Thymus (tissue), 14 donors: ENCODE measurements at places on chromosomes 16 and 17.

DNA sequence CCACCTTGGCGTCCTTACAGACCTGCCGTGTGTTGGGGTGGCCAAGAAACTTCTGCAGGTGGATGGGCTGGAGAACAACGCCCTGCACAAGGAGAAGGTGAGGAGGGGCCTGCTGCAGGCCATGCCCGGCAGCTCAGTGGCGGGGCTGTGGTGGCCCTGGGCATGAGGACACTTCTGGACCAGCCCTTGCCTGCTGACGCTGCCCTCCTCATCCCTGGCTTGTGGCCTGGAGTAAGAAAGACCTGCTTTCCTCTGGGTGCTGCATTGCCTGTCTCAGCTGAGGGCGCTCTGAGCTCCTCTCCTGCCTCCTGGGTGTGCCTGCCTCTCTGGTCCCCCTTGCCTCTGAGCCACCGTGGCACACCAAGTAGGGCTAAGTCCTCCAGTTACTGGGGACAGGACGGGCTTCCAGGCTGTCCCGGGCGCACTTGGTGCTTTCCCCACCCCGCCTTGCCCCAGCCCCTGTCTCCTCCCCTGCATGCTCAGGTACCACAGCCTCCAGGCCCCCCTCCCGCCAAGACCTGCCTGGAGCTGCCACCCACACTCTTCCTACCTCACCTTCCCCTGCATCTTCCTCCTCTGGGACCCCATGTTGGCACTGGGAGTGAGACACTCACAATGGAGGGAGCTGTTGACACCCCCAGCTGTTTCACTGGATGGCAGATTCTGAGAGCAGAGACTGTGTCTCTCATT is 8.7 kb downstream of the ENDOV start:
- no peak for DNase-seq

GRCh38 chr16:81513204-81514040 is 68.8 kb downstream of the CMIP start:
- no peak for DNase-seq

DNA sequence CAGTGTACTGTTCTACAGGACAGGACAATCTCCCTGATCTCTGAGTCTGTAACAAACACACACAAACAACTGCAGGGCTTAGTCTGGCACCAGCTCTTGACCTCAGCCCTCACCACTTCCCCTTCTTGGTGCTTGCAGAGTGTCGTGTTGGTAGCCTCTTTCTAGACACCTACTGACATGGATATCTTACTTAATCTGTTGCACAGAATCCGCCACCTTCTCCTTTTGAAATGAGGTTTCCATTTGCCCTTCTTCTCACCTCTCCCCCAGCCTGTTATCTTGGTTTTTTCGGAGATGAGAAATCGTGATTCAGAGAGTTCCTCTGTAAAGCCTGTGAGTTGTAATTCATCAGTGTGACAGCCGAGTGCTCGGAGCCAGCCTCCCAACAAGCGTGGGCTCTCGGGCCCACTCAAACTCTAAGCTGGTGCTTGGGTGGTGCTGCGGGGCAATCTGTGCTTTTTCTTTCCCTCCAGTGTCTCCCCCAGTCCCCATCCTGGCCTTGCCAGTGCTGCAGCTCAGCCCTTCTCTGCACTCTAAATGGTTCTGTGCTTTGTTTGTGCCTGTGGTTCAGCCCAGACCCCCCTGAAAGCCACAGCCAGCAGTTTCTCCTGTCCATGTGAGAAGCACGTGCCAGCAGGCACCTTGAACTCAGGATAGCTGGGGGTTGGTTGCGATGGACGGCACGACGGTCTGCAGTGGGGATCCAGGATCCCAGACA is 28.1 kb downstream of the KIAA0513 start:
- DNase-seq = peak; percentile 73

- DNase-seq = no peak
These were observed 4.3 kb downstream of the EVPLL start for GRCh38 chr17:18381953-18382245.

- DNase-seq = no peak
These were observed 246.2 kb downstream of the STX8 start for GRCh38 chr17:9329251-9329921.

DNA sequence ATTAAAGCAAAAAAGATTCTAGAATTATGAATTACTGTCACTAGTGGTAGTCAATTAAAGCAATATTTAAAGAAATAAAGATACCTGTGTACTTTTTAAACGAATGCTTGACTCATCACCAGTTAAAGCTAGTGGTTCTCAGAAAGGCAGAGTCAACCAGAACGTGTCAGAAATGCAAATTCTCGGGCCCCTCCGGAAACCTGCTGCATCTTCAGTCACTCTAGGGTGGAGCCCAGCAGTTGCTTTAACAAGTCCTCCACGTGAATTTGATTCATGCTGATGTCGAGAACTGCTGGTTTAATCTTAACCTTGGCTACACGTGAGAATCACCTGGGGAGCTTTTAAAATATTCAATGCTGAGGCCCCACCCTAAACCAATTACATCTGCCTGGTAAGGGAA is 169.8 kb upstream of the SDK2 start:
- no peak for DNase-seq

DNA sequence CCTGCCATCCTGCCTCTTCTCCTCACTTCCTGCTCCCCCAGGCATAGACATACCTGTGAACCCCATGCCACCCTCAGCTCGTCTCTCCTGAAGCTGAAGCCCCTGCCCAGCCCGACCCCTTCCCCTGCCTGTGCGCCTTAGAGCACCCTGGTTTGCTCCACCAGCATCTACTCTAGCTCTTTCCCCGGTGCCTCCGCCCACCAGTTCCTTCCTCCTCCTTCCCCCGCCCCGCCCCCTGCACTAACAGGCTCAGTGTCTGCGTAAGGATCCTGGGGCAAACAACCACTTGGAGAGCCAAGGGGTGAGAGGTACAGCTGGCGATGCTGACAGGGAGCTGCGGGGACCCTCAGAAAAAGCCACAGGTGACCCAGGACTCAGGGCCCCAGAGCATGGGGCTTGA is 1.9 kb downstream of the GPR142 start:
- no peak for DNase-seq

GRCh38 chr16:88928405-88929090 is 48.5 kb downstream of the CBFA2T3 start:
- DNase-seq = no peak

DNA sequence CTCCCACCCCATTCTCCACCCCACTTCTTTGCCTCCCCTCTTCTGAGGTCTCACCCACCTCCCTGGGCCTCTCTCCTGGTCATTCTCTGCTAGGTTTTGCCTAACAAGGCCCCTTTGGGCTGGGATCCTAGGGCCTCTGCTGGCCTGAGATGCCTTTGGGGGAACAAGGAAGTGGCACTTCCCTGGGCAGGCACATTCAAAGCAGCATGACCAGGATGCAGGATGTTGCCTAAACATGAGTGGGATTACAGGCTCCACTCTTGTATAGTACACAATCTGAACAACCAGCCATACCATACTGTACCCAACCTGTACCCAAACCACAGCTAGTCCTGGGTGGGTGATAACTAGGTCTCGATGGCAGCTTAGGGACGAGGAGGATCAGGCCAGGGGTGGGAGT is 9.0 kb downstream of the GALK1 start:
- DNase-seq = no peak

- DNase-seq = no peak
These were observed at the start of gene HSPB9 for GRCh38 chr17:42122371-42123303. HSPB9 (plus strand) TSS chr17:42122804; CDS start chr17:42122851, 47 bp downstream.

DNA sequence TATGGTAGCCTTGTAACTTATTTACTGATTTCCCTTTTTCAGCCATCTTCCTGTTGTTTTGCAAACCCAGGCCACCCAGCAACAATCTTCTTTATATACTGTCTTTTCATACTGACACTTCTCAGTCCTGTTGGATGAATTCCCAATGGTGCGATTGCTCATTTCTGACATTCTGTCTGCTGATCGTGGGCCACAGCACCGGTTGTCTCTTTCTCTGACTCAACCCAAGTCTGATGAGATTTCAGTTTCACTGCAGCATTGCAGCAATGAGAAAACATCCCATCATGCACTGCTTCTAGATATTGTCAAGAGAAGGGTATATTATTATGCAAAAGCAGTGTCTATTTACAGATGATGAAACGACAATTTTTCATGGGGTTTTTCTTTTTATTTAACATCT is 349.2 kb upstream of the HSBP1 start:
- no peak for DNase-seq

- DNase-seq = no peak
These were observed 72.8 kb downstream of the SCNN1B start for GRCh38 chr16:23374721-23375510.

DNA sequence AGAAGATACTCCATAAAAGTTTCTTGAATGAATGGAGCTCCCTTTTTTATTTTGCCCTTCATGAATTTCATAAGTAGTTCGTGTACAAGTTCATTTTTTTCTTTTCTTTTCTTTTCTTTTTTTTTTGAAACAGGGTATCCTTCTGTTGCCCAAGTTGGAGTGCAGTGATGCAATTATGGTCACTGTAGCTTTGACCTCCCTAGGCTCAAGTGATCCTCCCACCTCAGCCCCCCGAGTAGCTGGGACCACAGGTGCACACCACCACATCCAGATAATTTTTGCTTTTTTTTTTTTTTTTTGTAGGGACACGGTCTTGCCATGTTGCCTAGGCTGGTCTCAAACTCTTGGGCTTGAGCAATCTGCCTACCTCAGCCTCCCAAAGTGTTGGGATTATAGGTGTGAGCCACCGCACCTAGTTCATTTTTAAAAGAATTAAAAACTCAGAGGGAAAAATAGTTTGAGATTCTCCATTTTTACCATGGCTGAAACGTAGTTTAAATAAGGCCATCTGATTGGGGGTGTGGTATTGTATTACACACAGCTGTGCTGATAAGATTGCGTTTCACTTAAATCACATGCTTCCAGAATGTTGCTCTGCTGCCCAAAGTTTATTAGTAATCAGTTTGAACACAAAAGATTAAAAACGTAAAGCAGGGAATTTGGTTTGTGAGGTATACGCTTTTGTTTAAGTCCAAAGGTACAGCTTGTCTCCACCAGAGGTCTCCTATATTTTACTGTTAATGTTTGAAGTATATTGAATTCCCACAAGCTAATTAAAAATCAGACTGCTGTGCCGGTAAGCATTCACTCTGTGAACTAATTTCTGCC is 154.1 kb downstream of the SOCS1 start:
- DNase-seq = no peak
